ENCODE measurements at places on chromosomes 1 and 21.

GRCh38 chr21:26909972-26910371 lies 56.9 kb downstream of the ADAMTS5 start:
- DNase-seq, result no peak

GRCh38 chr1:117861694-117862093 lies 67.7 kb downstream of the GDAP2 start:
- no peak for DNase-seq

DNA sequence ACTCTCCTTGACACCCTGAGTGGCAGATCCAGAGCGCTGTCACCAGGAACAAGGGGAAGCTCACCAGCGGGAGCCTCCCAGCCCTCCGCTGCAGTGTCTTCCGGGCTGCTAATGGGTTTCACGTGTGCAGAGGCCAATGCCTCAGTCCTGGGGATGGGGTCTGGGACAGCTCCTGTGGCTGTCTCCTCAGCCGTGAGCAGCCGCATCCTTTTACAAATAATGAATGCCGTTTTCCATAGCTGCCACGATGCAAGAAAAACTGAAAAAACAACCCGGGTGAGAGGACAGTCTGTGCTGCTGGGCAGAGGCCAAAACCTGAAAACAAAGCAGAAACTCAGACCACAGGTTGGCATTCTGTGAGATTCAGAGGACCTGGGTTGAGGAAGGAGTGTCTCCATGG lies 212.2 kb upstream of the RAB4A start:
- DNase-seq, result no peak

DNA sequence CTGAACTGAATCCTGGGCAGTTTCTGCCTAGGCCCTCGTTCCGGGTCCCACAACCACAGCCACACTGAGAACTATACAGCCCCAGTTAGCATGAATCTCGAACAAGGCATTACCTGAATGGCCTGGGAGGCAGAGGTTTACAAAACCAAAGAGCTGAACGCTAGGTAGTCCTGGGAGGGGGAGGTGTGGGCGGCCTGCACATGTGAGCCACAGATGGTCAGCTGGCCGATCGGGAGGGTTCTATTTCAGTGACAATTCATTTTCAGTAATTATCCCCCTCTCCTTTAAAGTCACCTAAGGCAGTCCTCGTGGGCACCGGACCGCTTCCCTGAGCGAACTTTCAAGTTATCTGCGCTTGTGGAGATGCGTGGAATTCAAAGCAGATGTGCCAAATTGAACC lies 111.9 kb downstream of the GLIS1 start:
- DNase-seq, result no peak

DNA sequence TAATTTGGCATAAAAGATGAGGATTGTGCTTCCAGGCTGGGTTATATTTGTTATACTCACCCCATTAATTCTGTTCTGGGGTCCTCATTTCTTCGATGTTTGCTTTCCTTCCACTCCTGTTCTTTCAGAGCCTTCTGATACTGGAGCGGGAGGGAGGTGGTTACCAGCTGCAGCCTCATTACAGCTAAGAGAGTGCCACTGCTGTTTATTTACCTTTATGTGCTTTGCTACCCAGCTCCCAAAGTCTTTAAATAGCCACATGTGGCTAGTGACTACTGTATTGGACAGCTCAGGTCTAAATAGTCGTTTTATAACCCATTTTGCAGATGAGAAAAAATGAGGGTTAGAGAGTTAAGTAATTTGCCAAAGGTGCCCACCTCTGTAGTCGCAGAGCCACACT lies 25.1 kb downstream of the PLEKHM2 start:
- DNase-seq, result no peak

- no peak for DNase-seq
Observed at GRCh38 chr21:38297871-38298270, 41.1 kb downstream of the KCNJ15 start.

DNA sequence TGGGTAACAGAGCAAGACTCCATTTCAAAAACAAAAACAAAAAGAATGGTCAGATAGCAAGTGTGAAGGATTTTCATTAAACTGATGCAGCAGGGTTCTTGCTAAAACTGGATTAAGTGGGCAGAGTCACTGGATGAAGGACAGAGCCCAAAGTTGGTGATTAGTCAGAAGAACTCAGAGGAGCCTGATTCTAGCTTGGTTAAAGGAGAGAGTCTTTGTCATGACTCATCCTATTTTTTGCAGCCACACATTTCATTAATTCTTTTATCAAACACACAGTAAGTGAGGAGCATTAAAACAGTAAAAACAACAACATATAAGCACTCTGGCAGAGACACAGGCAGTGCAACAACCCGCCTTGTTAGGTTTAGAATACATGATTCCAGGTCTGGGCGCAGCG lies 56.0 kb upstream of the EDARADD start:
- DNase-seq, result no peak

GRCh38 chr1:246932366-246932700 lies 585 bp upstream of the AHCTF1 start:
- DNase-seq, result no peak

GRCh38 chr21:28776251-28776650 lies 216.4 kb downstream of the LTN1 start:
- DNase-seq, result no peak

GRCh38 chr1:26972390-26972789 lies 12.1 kb upstream of the KDF1 start:
- DNase-seq, result no peak

- no peak for DNase-seq
Observed at GRCh38 chr1:221415651-221416050, 326.2 kb downstream of the DUSP10 start.

DNA sequence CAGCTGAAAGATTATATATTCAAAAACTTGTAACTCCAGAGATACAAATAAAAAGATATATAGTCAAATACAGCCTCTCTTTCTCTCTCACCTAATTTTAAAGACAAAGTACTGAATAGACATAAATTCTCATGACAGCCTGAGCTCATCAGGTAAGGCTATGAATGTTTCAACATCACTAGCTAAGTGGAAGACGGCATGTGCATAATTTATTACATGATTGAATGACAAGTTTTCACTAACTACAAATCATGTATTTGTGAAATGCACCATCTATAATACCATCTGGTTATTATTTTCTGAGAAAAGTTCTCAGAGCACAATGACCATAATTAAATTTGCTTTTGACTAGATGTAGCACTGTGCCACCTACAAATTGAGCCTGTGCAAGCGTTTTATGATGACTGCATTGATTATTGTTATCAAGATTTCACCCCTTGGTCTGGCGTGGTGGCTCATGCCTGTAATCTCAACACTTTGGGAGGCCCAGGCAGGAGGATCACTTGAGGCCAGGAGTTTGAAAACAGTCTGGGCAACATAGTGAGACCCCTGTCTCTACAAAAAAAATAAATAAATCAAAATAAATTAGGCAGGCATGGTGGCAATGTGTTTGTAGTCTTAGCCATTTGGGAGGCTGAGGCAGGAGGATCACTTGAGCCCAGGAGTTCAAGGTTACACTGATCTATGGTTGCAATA lies 128.2 kb downstream of the APP start:
- no peak for DNase-seq

GRCh38 chr1:91440847-91441246 lies 36.2 kb upstream of the HFM1 start:
- DNase-seq, result no peak

DNA sequence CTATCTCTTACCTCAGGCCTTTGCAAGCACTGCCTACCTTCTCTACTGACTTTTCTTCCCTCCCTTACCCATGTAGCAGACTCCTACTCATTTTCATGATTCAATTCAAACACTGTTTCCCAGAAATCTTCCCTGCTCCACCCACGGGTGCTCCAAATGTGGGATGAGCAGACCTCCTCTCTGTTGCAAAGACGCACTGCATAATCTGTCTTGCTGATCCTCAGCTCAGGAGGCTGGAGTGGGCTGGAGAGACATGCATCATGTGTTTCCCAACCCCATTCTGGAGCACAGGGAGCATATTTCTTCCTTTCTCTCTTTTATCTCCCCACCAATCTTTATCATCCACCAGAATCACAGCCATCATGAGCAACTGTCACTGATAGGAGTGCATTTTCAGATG lies 459.9 kb upstream of the NFIA start:
- no peak for DNase-seq

- no peak for DNase-seq
Observed at GRCh38 chr21:42360317-42360716, 6.0 kb downstream of the TFF1 start.

DNA sequence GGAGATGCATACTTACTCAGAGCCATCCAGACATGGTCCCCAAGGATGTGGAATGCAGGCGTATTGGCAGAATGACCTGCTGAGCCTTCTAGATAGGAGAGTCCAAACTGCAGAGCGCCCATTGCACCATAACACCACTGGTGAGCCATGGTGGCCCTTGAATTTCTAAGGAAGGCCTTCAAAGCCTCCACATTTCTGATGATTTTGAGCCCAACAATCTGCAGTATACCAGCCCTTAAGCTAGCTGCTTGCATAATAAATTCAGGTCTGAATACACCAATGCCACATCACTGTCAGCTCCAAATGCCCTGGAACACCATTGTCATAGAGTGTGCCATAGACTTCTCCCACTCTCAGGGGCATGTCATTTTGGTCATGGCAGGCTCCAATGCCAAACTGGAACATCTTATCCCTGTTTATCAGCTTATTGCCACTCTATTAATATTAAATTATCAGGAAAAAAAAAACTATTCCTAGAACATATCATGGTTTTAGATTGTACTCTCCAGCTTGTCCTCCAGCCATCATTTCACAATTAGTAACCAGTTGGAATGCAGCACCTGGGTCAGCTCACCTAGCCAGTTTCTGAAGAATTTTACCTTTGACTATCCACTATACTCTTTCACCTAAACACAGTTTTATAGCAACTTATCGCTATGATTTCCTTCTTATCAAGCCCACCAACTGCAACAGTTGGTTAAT lies 26.9 kb downstream of the NPHS2 start:
- no peak for DNase-seq

DNA sequence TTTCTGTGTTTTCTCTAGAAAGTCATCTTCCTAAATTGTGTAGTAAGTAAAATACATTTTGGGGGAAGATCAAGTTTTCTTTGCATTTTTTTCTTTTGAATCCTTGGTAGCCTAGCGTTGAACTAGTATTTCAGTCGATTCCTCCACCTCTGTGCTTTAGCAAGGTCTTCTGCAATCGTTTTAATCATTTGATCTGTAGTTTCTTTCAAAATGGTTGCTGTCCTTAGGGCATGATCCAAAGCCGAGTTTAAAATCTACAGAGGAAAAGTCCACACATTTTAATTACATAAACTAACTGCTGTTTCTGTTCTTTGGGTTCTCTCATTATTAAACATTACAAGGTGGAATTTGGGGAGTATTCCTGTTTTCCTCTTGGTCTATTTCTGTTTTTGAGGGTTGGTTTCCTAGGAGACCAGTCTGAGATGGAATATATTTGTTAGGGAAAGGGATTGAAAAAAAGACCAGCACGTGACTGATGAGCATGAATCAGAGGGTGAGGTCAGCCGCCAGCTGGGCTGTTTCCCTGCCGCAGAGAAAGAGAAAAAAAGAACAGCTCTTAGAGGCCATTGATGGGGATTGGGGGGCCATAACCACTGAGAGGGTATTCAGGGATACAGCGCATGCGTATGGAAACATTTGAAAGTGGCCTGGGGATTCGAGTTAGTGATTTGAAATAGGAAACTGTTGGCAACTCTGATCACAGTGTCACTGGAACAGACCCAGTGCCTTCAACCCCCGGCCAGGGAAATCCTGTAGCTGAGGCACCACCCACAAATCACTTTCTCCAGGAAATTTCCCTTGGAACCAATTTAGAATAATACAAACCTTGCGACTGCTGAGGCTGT lies 40.6 kb downstream of the AKNAD1 start:
- DNase-seq, result peak; percentile 50

GRCh38 chr1:55051621-55052020 lies 12.3 kb downstream of the PCSK9 start:
- no peak for DNase-seq

DNA sequence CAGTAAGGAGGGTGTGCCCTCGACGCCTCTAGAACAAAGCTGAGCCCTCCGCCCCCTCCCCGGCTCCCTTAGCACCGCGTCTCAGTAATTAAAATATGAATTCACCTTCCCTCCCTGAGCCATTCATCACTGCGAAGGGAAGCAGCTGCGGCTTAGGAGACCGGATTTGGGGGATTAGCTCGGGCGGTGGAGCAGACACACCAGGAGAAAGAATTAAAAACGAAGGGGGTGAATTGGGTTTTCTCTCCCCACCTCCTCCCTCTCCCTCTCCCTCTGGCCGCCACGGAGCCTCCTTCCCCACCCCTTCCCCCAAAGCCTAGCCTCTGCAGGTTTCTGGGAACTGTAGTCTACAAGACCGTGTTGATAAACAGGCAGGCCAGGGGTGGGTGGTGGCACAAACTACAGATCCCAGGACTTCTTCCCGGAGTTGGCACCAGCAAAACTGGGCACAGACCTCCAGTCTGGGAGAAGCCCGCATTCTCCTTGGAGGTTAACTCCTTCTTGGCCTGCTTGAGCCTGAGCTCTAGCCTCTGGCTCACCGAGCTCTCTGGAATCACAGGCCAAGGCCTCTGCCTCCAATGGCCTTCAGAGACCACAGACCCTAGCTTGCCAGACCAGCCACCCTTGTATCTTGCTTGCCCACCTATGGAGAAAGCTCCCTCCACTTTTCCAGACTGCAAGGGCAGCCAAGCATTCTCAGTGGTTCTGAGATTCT lies 10.8 kb downstream of the BLACAT1 start:
- DNase-seq, result peak; percentile 13

- DNase-seq, result no peak
Observed at GRCh38 chr1:51784997-51785421, 93.5 kb downstream of the NRDC start.

GRCh38 chr21:42117967-42118780 lies 47.1 kb downstream of the UMODL1 start:
- DNase-seq, result no peak

DNA sequence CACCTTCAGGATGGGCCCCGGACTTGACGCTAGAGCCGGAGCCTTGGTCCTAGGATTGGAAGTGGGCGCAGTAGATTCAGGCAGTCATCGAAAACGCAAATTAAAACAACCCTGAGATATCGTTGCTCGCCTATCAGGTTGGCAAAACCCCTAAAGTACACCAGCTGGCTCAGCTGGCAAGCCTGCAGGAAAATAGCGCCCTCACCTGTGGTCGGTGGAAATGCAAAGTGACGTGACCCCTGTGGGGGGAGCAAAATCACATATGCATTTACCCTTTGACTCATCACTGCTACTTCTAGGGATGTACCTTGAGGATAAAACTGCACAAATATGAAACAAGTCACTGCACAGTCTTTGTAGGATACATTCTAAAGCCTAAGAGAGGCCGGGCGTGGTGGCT lies 170.3 kb upstream of the TMEM51 start:
- DNase-seq, result no peak

GRCh38 chr1:228911225-228912210 lies 176.2 kb downstream of the RHOU start:
- DNase-seq, result no peak

- no peak for DNase-seq
Observed at GRCh38 chr21:46168659-46169386, 13.4 kb upstream of the FTCD start.

Measured in NCI-H748 treated with DMSO at 0.1 percent for 48 hours (cell line).